ENCODE measurements at places on chromosomes 12 and 14.

GRCh38 chr12:116590561-116590960, 31.4 kb downstream of the MAP1LC3B2 start:
- no peak for DNase-seq

DNA sequence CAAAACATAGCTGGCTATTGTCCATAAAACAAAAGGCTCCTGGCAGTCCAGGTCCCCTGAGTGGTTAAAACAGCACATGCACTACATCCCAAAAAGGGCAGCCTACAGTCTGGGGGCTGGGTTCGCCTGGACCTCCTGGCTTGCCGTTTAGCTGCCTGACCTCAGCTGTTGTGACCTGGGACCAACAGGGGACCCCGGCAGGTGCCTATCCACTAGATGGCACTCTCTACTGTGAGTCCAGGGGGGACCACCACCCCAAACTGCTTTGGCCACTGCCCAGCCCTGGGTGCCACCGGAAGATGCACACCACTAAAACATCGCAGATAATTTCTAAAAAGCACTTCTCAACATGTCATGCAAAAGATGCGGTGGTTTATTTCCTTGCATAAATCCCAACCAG, 2.9 kb upstream of the RTL1 start:
- no peak for DNase-seq

GRCh38 chr12:62802984-62803383, 132.0 kb downstream of the PPM1H start:
- DNase-seq, result no peak

- no peak for DNase-seq
These were observed at the start of gene JAG2 for GRCh38 chr14:105168496-105168978. JAG2 (minus strand) TSS chr14:105168776; CDS start chr14:105168420, 356 bp downstream.

DNA sequence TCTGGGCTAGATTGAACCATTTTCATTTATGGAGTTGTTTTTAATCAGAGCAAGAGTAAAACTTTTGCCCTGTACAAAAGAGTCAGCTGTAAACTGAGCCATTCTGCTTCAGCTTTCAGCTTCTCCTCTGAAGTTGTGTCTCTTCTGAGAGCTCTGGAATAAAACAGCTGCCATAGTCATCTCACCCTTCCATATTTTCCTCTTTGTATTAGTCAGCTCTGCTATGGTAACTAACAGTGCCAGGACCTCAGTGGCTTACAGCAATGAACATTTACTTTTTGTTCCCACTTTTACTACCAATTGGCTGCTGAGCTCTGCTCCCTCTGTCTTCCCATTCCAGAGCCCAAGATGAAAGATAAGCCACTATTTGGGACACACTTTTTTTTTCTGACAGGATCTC, 178.5 kb downstream of the DAD1 start:
- DNase-seq, result no peak

GRCh38 chr14:54291491-54292191, 105.2 kb upstream of the CDKN3 start:
- DNase-seq, result no peak

DNA sequence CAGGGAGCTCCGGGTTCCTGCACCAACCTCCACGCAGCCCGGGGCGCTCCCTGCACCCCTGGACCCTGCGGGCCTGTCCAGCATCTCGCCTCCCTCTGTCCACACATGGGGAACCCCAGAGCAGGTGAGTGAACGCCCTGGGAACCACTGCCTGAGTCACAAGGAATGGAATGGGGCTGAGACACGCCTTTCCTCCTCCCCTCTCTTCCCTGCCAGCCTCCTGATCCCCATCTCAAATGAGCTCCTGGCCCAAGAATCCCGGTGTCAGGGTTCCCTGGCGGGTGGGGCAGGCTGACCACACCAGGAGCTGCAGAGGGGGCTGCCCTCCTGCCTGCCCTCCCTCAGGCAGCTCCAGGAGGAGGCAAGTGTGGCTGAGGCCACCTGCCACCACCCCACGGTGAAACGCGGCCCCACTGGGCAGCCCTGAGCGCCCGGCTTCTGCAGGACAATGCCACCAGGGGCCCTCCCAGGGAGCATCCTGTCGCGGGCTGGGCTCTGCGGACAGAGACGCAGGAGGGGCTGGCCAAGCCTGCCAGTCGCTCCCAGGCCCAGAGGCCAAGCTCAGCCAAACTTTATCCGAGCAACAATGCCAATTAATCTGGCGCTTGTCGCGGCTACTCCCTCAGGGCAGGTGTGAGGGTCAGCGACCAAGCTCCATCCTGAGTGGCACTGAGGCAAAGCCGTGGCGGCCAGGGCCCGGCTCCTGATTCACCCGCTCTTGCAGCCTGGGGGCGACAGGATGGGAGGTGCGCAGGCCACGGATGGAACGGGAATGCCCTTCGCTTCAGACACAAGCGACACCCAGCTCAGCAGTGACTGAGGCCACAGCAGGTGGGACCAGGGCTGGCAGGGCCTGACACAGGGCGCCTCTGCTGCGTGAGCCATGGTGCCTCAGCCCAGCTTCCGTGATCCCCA, 44.3 kb downstream of the GALNT9 start:
- no peak for DNase-seq

- DNase-seq, result no peak
These were observed 129.9 kb downstream of the GRIP1 start for GRCh38 chr12:66549050-66549389.

DNA sequence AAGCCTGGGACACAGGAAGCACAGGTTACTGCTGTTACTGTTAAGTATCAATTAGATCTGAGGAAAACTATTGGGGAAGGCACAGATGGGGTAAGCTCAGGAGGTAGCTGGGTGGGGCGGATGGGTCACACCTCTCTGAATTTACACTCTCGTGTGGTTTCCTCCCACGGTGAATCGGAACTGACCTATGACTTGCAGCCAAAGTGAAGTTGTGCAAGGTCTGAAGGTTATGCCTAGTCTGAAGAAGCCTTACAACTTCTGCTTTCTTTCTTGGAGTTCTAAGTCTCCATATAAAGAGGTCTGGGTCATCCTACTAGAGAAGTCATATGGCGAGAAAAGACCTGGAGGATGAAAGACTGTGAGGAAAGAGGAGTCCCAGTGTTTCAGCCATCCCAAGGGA, 25.6 kb upstream of the GPATCH2L start:
- DNase-seq, result no peak

DNA sequence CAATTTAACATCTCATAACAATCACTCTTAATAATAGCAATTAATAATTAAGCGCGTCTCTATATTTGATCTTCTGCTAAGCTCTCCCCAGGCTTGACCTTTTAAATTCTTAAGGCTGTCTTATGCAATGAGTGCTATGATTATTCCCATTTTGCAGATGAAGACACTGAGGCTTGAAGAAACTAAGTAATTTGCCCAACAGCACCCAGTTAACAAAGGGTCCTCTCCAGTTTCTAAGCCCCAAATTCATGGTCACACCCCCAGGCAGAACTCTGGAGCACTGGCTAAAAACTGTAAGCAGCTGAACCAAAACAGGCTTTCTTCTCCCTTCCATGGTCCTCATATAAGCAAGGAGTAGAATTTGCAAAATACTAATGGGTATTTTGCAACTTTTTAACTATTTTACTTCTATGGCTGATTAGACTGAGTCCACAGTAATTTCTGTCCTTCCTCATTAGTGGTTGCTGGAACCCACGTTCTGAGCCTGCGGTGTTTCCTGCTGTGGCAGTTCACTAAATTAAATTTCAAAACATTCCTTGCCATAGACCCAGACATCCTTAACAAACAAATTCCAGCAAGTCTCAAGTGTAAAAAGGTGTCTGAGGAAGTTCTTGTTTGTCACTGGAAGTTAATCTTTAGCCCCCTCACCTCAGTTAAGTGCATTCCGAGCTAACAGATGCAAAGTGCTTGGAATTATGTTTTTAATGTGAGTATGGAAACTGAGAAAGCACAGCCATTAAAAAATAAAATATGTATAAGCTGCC, 76.5 kb downstream of the TMEM132D start:
- no peak for DNase-seq

GRCh38 chr12:109879351-109880042, 844 bp downstream of the GLTP start:
- DNase-seq, result no peak

DNA sequence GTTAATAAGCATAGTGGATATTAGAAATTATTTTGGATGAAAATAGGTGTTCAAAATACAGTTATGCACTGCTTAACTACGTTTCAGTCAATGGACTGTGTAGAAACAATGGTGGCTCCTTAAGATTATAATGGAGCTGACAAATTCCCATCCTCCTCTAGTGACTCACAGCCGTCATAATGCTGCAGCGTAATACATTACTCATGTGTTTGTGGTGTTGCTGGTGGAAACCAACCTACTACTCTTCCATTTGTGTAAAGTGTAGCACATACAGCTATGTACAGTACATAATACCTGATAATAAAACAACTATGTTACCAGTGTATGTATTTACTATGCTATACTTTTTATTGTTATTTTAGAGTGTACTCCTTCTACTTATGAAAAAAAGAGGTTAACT, 111.2 kb upstream of the TMCC3 start:
- no peak for DNase-seq
